ENCODE measurements at places on chromosomes 7 and 10. TPM values are rescaled to one million over a fixed set of nuclear protein-coding genes. Genes with fewer than 3 reads are reported as not detected.

Gene GARIN1A
- 1.2 TPM for total RNA-seq

Gene TRAPPC14
- 8.3 TPM for total RNA-seq

Gene CTBP2
- 94.9 TPM for total RNA-seq

Gene HTR7
- total RNA-seq: 0.12 TPM

Gene ZNF239
- total RNA-seq: 2.3 TPM

Data from A549 treated with ZK216348 at 1 μM for 4 hours (cell line).